Umbilical cord (tissue), 2 donors: ENCODE measurements at places on chromosomes 3 and 15. TPM values are rescaled to one million over a fixed set of nuclear protein-coding genes. Genes with fewer than 3 reads are reported as not detected.

DNA sequence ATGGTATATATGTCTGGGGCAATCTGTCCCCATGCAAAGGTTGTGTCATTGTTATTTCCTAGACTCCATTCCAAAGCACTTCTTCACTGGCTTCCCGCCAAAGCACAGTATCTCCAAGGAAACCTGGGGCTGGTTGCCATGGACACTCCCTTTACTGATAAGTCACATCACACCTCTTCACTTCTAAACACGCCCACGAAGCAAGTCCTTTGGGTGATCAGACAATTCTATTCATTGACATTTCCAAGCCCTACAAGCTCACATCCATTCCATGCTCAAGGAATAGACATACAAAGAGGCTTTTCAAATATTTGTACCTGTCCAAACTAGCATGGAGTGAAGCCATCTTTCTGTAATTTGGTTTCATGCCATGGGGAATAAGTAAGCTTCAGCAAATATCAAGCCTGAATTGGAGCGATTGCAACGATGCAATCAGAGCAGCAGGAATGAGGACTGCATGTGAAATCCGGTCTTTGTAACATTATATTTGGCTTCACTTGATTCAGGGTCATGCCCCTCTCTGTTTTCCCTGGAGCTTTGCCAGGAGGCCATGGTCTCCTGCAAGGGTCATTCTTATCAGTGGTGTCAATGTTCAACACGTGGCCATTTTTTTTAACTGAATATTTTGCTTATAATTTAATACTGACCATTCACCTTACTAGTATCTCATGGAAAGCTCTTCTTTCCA lies 201.6 kb upstream of the TMC3 start:
- peak; percentile 6 for DNase-seq

DNA sequence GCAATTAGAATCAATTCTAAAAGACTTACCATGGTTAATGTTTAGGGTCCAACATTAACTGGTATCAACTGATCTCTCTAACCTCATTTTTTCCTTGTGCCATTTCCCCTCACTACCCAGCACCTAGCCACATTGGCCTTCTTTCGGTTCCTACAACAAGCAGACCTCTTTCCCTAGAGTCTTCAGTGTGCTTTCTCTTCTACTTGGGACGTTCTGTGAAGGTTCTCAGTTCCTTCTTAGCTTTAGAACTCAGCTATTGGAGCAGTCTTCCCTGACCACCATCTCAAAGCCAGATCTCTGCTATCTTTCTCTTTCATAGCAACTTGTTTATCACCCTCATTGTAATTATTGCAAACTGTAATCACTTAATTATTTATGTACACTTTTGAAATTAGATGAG lies 31.5 kb upstream of the MINDY4B start:
- no peak for DNase-seq

DNA sequence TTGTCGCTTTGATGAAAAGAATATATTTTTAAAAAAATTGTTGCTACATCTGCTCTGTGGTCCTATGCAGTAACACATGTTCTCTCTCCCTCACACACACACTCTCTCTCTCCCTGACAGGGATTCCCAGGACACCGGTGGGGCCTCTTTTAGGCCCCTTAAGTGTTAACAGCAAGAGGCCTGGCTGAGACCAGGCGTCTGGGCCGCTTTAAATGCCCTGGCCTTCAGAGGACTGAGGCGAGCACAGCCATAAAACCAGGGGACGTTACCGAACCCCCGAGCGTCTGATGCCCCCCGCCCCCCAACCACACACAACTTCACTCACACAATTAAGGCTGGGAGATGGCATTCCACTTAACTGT lies 1.7 kb downstream of the BNC1 start:
- DNase-seq: peak; percentile 40

Gene ONECUT1
- 11.1 TPM for total RNA-seq

Gene KCNAB1
- total RNA-seq: 0.72 TPM

Gene MYO5A
- total RNA-seq: 40.4 TPM

DNA sequence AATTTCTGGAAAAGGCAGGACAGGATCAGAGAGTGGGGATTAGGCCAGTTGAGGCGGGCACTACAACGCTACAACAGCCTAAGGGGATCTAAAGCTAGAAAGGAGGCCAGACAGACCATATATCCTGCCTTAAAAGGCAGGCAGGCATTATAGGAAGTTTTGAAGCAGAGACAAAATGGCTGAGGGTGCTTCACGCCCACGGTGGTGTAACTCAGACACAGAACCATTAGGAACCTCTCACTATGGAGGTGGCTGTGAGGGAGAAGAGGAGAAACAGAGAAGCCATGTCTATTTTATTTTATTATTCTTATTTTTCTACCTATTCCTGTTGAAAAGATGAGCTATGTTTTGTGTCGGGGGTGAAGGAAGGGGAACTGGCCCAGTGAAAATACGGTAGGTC lies 2.1 kb upstream of the USP4 start:
- no peak for DNase-seq

Gene GOLGA6D
- 1.9 TPM for total RNA-seq

- DNase-seq: no peak
Observed at GRCh38 chr3:7144697-7145308, 283.9 kb downstream of the GRM7 start.

Gene KY
- total RNA-seq: 1.7 TPM

Gene GOLGA8A
- total RNA-seq: 54.9 TPM

DNA sequence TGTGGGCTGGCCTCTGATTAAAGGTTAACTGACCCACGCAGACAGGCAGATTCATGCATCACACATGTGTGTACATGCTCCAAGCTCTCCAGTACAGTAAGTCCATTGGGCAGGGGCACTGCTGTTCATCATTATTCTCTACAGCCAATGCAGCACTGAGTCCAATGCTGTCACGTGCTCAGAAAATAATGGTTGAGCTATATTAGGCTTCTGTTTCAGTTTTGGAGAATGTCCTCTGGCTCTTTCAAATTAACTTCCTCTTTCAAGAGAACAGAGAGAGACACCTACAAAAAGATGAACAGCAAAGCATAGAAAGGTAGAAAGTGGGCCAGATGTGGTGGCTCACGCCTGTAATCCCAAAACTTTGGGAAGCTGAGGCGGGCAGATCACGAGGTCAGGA lies 202.6 kb downstream of the MEX3B start:
- no peak for DNase-seq

DNA sequence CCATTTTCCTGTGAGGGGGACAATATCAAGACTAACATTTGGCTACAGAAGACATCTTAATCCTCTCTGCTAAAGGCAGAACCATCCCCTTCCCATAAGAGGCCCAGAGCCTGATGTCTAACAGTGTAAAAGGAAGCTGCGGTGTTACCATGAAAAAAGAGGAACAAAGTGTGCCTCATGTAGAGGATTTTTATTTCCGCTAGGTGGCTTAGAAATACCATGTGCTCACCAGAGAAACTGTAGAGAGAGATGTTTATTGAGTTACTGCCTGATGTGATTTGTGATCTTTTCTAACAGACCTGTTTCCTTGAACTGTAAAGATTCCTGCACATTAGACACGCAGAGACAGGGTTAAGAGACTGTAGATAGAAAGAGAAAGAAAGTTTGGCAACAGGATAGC lies 22.0 kb downstream of the OR5H15 start:
- peak; percentile 12 for DNase-seq

GRCh38 chr3:172701751-172702150 lies 9.1 kb downstream of the NCEH1 start:
- DNase-seq: no peak

Gene FSIP1
- 1.9 TPM for total RNA-seq

- DNase-seq: no peak
Observed at GRCh38 chr3:195268576-195269309, 2.2 kb downstream of the XXYLT1 start.

Gene FBXL22
- total RNA-seq: 86.9 TPM

DNA sequence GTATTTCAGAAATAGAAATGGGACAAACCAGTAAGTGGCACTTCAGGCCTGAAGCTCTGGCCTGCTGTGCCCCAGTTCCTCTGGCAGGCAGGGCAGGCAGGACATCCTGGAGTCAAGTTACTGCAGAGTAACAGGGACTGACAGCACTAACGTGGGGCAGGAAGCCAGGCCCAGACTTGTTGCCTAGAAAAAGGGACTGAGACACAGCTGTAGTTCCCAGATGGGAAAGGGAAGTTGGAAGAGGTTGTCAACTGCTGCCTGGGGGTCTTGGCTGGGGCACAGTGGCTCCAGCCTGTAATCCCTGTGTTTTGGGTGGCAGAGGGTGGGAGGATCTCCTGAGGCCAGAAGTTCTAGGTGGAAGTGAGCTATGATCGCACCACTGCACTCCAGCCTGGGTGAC lies 171.9 kb downstream of the FMN1 start:
- DNase-seq: peak; percentile 58
